Progenitor cell of endocrine pancreas (in vitro differentiated cells): ENCODE measurements at places on chromosomes 1 and 21. TPM values are rescaled to one million over a fixed set of nuclear protein-coding genes. Genes with fewer than 3 reads are reported as not detected.

The OPTC gene
- not detected in 2 replicates for total RNA-seq

The RGS1 gene
- 0.26 and 0.42 TPM in 2 replicates for total RNA-seq

The S100B gene
- total RNA-seq, result not detected in 2 replicates

The TAS1R3 gene
- total RNA-seq, result 1.1 and 1.2 TPM in 2 replicates

The ATP5PB gene
- total RNA-seq, result 212 and 214 TPM in 2 replicates

- H3K27me3 ChIP-seq, result no peaks in the 10 kb centered on the region
- no peak overlapping the region for H3K4me3 ChIP-seq
- no peaks in the 10 kb centered on the region for H3K4me1 ChIP-seq
- H3K27ac ChIP-seq, result no peak overlapping the region
- peaks cover 6% of the 10 kb centered on the region for H3K36me3 ChIP-seq
Measured at GRCh38 chr1:173149887-173150286, 57.2 kb downstream of the TNFSF4 start.

- H3K36me3 ChIP-seq, result no peaks in the 10 kb centered on the region
- peaks cover 8% of the 10 kb centered on the region for H3K27me3 ChIP-seq
- DNase-seq, result no peak
- H3K4me3 ChIP-seq, result no peak overlapping the region
- no peak overlapping the region for H3K27ac ChIP-seq
Measured at GRCh38 chr1:32981003-32981901, 16.6 kb upstream of the RNF19B start.

DNA sequence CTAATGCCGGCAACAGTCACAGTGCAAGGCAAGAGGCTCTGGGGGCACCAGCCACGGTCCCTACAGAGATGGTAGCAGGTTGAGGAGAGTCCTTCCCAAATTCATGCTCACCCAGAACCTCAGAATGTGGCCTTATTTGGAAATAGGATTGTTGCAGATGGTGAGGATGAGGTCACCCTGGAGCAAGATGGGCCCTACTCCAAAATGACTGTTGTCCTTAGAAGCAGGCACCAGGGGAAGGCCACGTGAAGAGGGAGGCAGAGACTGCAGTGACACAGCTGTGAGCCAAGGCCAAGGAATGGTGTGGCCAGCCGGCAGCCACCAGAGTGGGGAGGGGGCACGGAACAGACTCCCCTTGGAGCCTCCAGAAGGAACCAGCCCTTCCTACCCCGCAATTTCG lies 70.8 kb upstream of the CLDN14 start:
- no peaks in the 10 kb centered on the region for H3K36me3 ChIP-seq

DNA sequence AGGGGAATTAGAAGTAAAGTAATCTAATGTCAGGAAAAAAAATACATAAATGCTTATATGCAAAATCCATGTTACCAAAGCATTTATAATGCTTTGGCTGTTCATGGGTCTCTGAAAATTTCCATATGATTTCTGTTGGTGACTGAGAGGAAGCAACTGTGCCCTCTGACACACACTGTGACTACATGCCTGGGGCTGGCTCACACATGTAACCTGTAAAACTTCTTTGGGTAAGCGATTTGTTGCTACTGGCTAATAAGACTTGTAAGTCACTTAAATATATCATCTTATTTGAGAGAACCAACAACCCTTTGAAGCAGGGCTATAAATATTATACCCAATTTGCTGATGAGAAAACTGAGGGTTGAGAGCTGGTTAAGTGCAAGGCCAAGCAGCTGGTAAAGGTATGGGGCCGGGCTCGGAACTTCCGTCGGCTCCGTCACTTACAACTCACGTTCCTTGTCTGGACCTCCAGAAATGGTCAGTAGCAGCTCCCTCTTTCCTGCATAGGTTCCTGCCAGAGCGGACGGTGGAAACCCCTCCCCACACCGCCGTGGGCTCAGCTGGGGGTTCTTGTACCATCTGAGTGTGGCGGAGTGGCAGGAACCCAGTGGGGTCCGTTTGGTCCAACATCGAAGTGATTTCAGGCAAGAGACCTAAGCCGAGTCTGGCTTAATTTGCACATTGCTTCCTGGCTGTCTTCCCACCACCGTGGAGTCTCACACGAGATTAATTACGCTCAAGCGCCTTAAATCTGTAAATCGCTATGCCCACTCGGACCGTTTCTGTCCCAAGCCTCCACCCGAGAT lies 714 bp downstream of the DFFA start:
- peaks cover 16% of the 10 kb centered on the region for H3K4me1 ChIP-seq
- peaks cover 10% of the 10 kb centered on the region for H3K36me3 ChIP-seq
- peak; percentile 18 for DNase-seq
- no peaks in the 10 kb centered on the region for H3K27me3 ChIP-seq

GRCh38 chr1:209023790-209024189 lies 559.7 kb upstream of the CAMK1G start:
- no peak overlapping the region for H3K4me3 ChIP-seq
- no peak overlapping the region for H3K27ac ChIP-seq
- DNase-seq, result no peak
- peaks cover 5% of the 10 kb centered on the region for H3K4me1 ChIP-seq

GRCh38 chr21:33642896-33643657 lies 776 bp downstream of the ITSN1 start:
- no peaks in the 10 kb centered on the region for H3K27me3 ChIP-seq
- peaks cover 21% of the 10 kb centered on the region for H3K4me1 ChIP-seq
- no peaks in the 10 kb centered on the region for H3K36me3 ChIP-seq
- H3K27ac ChIP-seq, result peak overlapping the region; percentile 99

DNA sequence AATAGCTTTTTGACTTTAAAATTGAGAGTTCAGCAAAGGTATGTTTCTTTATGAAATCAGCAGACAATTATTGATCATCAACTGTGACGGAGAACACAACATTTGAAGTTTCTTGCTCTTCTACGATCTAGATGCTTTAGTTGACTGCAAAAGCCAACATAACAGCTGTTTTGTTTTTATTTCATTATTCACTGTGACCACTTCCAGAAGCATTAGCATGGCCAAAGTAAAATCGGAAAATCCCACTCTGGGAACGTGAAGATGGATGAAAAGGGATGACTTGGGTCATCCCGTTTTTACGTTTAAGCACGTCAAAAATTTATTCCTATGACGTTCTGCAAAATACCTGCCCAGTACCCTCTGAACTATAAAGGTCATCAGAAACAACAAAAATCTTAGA lies 833.0 kb upstream of the ADAMTS5 start:
- H3K4me3 ChIP-seq, result no peak overlapping the region
- H3K27me3 ChIP-seq, result no peaks in the 10 kb centered on the region
- DNase-seq, result no peak

- no peak overlapping the region for H3K4me3 ChIP-seq
- no peaks in the 10 kb centered on the region for H3K36me3 ChIP-seq
- H3K27ac ChIP-seq, result no peak overlapping the region
- DNase-seq, result no peak
- H3K27me3 ChIP-seq, result no peaks in the 10 kb centered on the region
- peaks cover 4% of the 10 kb centered on the region for H3K4me1 ChIP-seq
Measured at GRCh38 chr1:193707271-193708021, 521.0 kb upstream of the B3GALT2 start.

DNA sequence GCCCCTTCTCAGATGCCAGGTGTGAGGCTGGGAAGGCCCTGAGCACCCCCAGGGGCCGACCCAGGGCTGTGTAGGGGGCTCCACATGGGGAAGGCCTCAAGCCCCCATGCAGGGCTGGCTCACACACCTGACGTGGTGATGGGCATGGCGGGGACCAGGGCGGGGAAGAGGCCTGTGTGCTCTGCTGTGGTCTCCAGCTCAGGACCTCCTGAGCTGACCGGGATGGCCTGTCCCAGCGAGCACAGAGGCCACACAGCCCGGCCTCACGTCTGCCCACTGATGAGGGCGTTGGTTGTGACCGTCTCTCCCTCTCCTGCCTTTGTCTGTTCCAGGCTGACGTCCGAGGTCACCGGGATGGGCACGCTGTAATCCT lies 40.2 kb upstream of the COL6A1 start:
- H3K4me3 ChIP-seq, result no peak overlapping the region
- DNase-seq, result no peak
- no peaks in the 10 kb centered on the region for H3K4me1 ChIP-seq

GRCh38 chr1:62849031-62849430 lies 65.1 kb downstream of the ATG4C start:
- H3K36me3 ChIP-seq, result peaks cover 2% of the 10 kb centered on the region
- H3K4me1 ChIP-seq, result no peaks in the 10 kb centered on the region
- H3K27me3 ChIP-seq, result no peaks in the 10 kb centered on the region
- no peak overlapping the region for H3K27ac ChIP-seq

- peaks cover 35% of the 10 kb centered on the region for H3K4me1 ChIP-seq
- no peak for DNase-seq
- H3K36me3 ChIP-seq, result no peaks in the 10 kb centered on the region
- no peak overlapping the region for H3K4me3 ChIP-seq
Measured at GRCh38 chr1:240608707-240609106, 3.2 kb downstream of the GREM2 start.

GRCh38 chr1:207883660-207884250 lies 27.2 kb downstream of the CD34 start:
- peaks cover 5% of the 10 kb centered on the region for H3K4me1 ChIP-seq
- H3K27me3 ChIP-seq, result peaks cover 36% of the 10 kb centered on the region
- no peak overlapping the region for H3K27ac ChIP-seq
- no peak overlapping the region for H3K4me3 ChIP-seq
- no peak for DNase-seq

GRCh38 chr1:242412921-242413320 lies 111.6 kb downstream of the PLD5 start:
- H3K36me3 ChIP-seq, result no peaks in the 10 kb centered on the region
- no peak overlapping the region for H3K4me3 ChIP-seq
- no peaks in the 10 kb centered on the region for H3K27me3 ChIP-seq
- H3K27ac ChIP-seq, result no peak overlapping the region

DNA sequence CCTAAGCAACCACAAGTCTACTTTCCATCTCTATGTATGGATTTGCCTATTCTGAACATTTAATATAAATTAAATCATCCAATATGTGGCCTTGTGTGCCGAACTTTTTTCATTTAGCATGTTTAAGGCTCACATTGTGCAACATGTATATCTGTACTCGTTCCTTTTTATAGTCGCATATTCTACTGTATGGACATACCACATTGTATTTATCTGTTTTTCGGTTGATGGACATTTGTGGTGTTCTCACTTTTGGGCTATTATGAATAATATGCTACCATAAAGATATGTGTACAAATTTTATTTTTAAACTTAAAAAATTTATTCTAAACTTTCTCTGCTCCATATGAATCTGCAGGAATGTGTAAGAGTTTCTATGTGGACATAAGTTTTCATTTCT lies 13.0 kb downstream of the ZYG11A start:
- H3K4me3 ChIP-seq, result no peak overlapping the region
- H3K27me3 ChIP-seq, result no peaks in the 10 kb centered on the region
- H3K4me1 ChIP-seq, result no peaks in the 10 kb centered on the region
- DNase-seq, result no peak
- H3K27ac ChIP-seq, result no peak overlapping the region

GRCh38 chr1:146019231-146020057 lies 2.1 kb downstream of the HJV start:
- peaks cover 60% of the 10 kb centered on the region for H3K27me3 ChIP-seq
- peaks cover 5% of the 10 kb centered on the region for H3K4me1 ChIP-seq
- no peak overlapping the region for H3K4me3 ChIP-seq
- DNase-seq, result no peak

DNA sequence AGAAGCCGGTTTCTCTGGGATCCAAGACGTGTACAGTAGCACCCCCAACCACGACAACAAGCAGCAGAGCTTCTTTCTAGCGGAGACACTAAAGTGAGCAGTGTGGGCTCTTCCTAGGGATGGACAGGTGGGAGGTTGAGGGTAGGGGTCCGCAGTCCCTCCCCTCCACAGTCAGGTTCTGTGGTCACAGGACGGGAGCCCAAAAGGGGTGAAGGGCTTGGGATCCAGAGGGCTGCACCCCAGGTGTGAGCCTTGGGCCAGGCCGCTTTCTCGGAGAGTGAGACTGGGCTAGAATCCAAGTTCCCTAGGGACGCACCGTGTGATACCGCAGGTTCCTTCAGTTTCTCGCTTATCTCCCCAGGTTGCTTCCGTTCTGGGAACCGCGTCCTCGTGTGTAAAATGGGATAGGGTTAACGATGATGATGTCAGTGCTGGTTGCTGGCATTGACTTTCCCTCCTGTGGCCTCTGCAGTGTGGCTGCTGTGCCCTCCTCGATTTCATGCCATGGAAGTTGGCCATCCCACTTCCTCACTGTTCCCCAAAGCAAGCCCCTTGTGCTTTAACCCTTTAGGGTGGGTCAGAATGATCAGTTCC lies 17.3 kb upstream of the SELENON start:
- DNase-seq, result no peak
- H3K4me1 ChIP-seq, result peaks cover 14% of the 10 kb centered on the region
- H3K27ac ChIP-seq, result no peak overlapping the region
- no peak overlapping the region for H3K4me3 ChIP-seq

DNA sequence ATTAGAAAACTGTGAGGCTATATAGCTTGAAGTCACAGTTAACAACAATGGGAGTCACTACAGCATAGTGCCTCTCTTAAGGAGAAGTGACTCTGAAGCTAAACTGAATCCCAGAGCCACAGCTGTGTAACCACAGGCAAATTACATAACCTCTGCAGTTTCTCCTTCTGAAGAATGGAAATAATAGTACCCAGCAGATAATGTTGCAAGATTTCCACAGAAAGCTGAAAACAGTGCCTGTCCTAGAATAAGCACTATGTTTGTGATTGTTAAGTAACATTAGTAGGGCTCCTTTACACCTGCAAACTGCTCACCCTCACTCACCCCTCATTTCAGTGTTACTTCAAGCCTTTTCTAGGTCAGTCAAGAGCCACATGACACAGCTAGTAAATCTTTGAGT lies 886.7 kb downstream of the PLA2G4A start:
- no peak overlapping the region for H3K4me3 ChIP-seq
- no peaks in the 10 kb centered on the region for H3K27me3 ChIP-seq
- H3K36me3 ChIP-seq, result no peaks in the 10 kb centered on the region
- no peak overlapping the region for H3K27ac ChIP-seq
- no peaks in the 10 kb centered on the region for H3K4me1 ChIP-seq
- no peak for DNase-seq

DNA sequence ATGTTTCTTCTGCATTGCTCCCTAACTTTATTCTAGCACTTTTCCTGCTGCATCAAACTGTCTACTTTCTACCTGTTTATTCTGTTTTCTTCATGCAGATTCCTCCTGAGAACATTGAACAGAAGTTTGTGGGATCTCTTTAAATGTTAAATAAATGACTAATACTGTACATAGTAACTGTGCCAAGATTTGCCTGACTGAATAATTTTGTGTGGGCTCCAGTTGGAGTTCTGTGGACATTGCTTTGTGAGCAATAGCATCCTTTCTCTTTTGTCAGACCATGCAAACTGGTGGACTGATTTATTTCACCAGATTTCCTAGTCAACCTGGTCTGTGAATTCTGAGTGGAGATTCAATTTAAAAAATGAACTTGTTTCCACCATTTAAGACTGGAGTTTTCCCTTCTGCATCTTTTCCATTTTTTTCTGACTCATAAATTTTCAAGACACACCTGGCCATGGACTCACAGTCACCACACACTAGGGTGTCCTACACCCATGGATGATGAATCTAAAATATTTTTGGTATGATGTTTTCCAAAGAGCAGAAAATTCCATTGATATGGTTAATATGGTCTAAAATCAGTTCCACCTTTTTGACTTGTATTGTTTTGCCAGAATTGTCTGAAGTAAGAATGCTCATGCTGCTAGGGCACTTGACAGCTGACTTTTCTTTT lies 140.7 kb upstream of the SPAG17 start:
- H3K27me3 ChIP-seq, result peaks cover 35% of the 10 kb centered on the region
- no peak for DNase-seq
- H3K4me3 ChIP-seq, result no peak overlapping the region
- H3K27ac ChIP-seq, result no peak overlapping the region
- H3K36me3 ChIP-seq, result peaks cover 2% of the 10 kb centered on the region
